ENCODE measurements at places on chromosomes 3 and 15. TPM values are rescaled to one million over a fixed set of nuclear protein-coding genes. Genes with fewer than 3 reads are reported as not detected.

CSTA gene
- total RNA-seq = not detected

NMNAT3 gene
- total RNA-seq = 7.4 TPM

PAQR9 gene
- total RNA-seq = 2.0 TPM

KNL1 gene
- 3.7 TPM for total RNA-seq

TGM4 gene
- not detected for total RNA-seq

KIF7 gene
- total RNA-seq = 4.4 TPM

Data from temporal lobe (tissue), 4 donors.